Right renal cortex interstitium (tissue), 3 donors: ENCODE measurements at places on chromosomes 6 and 20.

DNA sequence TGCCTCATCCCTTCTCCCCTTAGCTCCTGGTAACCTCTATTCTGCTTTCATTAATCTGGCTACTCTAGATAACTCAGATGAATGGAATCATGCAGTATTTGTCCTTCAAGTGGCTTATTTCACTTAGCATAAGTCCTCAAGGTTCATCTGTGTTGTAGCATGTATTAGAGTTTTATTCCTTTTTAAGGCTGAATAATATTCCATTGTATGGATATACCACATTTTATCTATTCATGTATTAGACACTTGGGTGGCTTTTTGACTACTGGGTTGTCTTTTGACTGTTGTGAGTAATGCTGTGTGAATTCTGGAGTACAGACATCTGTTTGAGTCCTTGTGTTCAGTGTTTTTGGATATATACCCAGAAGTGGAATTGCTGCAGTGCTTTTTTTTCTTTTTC lies 58.4 kb downstream of the PHF20 start:
- no peak for DNase-seq

DNA sequence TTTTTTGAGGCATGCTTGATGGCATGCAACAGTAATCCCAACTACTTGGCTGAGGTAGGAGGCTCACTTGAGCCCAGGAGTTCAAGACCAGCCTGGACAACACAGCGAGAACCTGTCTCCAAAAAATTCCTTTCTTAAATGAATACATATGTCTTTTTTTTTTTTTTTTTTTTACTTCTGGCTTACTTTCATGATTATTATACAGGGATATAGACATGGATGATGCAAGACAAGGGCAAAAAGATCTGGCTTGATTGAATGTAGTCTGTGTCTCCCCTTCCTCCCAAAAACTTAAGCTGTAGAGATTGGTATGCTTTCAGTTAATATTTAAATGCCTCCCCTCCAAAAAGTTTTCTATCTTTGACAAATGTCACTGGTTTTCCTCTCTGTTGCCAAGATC lies 7.6 kb downstream of the SNX3 start:
- no peak for DNase-seq

- DNase-seq: no peak
Measured at GRCh38 chr20:38180781-38181180, 15.7 kb upstream of the TGM2 start.

DNA sequence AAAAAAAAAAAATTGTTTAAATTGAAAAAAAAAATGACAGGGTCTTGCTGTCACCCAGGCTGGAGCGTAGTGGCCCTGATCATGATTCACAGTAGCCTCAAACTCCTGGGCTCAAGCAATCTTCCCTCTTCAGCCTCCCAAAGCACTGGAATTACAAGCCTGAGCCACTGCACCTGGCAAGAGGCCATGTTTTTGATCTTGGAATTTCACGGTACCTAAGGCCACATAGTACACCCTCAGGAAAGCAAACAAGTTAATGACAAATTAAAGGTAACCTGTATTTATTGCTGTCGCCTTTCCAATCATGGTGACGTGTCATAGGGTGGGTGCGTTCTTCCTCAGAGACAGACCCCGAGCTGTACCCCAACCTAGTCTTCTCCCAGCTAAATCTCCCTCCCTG lies 79.2 kb downstream of the LINC00237 start:
- DNase-seq: no peak

- DNase-seq: no peak
Measured at GRCh38 chr20:38751360-38751976, 3.2 kb downstream of the ACTR5 start.

- DNase-seq: no peak
Measured at GRCh38 chr6:30714263-30714662, 2.8 kb downstream of the MDC1 start.

DNA sequence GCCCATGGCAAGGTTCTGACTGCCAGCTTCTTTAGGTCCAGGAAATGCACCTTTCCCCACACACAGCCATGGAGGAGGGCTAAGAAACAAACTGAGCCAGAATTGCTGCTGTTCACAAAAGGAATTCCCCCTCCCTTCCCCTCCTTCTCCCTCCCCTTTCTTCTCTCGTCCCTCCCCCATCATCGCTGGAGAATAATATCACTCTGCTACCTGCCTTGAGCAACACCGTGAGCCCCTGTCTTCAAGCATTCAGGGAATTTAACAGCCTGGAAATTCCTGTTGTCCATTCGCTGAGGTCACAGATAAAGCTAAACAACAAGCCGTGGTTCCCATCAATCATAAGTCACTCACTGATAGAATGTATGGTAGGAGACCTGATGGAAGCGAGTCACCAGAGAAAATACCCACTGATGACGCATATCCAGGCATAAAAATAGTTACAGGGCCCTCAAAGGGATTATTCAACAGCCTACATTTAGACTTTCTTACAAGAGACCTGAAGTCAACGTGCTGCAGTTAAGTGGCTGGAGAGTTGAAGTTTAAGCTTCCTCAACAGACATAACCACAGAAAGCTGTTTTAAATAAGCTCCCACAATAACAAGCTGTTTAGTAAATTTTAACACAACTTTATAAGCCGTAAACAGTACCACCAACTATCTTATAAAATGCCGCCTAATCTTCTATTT lies 59.7 kb downstream of the HIVEP2 start:
- peak; percentile 71 for DNase-seq

- DNase-seq: no peak
Measured at GRCh38 chr20:32057656-32058184, 5.7 kb downstream of the HCK start.

DNA sequence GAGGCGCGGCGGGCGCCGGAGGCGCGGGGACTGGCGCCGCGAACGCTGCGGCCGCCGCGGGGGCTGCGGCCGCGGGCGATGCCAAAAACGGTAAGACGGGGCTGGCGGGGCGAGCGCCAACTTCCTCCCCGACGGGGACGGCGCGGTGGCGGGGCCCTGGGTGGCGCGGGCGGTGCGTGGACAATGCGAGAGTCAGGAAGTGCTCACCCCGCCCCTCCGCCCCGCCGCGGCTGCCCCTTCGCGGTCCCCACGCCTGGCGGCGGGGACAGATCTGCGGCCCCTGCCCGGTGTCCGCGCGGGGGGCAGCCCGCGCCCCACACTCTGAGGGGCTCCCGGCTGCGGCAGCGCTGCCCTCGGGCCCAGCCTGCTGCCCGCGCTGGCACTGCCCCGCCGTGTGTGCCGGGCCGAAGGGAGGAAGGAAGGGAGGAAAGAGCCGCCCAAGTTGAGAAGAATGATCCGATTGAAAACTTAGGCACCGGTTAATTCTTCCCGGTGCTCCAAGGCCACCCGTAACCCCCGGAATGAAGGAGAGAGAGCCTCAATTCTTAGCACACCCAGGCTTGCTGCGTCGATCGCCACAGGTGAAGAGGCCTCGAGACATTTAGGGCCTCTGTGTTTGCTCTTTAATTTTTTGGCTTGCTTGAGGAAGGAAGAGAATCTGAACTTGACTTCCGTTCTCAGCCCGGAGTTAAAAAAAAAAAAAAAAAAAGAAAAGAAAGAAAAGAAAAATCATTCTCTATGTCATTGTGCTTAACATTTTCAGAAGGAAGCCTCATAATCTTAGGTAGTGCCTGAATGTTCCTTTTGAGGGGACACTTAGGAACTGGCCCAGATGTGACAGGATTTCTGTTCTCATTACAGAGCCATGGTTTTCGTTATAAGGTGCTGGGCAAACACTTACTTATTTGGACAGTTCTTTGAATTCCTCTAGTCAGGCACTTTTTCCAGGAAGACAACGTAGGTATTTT lies 982 bp downstream of the HECA start:
- no peak for DNase-seq

DNA sequence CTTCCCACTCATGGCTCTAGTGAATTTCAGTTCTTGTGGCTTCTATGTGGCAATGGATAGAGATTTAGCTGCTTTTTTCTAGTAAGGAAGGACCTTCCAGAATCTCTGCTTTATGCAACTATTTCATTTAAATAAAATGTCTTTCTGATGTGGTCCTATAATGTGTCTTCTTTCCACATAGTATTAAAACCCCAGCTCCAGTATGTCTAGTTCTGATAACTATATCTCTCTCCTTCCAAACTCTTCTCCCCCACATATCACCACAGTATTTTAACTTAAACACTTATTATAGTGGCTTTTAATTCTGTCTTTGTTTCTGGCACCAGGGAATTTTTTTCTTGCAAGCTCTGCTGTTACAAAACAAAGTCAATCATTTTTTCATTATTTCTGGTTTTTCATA lies 40.6 kb upstream of the SUMO4 start:
- no peak for DNase-seq

- no peak for DNase-seq
Measured at GRCh38 chr6:10082385-10082784, 332.5 kb downstream of the TFAP2A start.
